CD8-positive, alpha-beta memory T cell (primary cell): ENCODE measurements at places on chromosomes 2 and 18. TPM values are rescaled to one million over a fixed set of nuclear protein-coding genes. Genes with fewer than 3 reads are reported as not detected.

DNA sequence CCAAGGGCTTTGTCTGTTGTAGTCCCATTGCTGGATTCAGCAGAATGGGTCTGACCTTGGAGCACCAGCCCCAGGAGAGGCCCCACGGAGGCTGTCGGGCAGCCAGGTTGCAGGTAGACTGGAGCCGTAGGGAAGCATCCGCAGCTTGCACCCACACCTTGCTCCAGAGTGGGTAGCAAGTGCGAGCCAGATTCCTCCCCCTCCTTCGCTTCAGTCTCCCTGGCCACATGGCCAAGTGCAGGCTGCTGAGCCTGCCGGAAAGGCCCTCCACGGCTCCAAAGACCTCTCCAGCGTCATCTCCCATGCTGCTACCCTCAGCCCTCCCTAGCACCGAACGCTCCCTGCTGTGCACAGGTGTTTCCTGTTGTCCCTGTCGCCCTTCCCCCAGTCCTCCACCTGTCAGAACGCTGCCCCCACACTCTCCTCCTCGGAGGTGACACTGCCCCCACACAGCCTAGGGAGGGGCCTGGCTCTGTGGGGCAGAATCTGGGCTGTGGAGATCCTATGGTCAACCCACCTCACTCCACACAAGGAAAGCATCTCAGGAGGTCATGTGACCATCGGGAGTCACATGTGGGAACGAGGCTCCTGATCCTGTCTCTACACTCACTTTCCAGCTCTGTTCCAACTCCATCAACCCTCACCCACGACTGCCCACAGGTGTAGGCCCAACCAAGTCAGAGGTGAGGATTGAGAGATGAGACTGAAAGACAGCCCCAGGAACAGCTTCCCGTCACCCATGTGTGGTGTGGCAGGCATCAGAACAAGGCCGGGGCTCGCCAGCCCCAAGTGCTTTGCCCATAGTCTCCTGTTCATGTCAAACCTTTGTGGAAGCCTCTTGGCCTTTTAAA lies 8.3 kb downstream of the KCNF1 start:
- no peak overlapping the region for H3K4me3 ChIP-seq
- no peaks in the 10 kb centered on the region for H3K4me1 ChIP-seq
- no peak for DNase-seq
- no peak overlapping the region for H3K27ac ChIP-seq
- no peaks in the 10 kb centered on the region for H3K36me3 ChIP-seq

- no peak for DNase-seq
- no peaks in the 10 kb centered on the region for H3K27me3 ChIP-seq
- H3K36me3 ChIP-seq = no peaks in the 10 kb centered on the region
- H3K4me1 ChIP-seq = no peaks in the 10 kb centered on the region
- H3K4me3 ChIP-seq = no peak overlapping the region
These were observed 308.6 kb downstream of the AKAIN1 start for GRCh38 chr18:4888251-4889040.

- H3K27ac ChIP-seq = peak overlapping the region; percentile 28
- no peaks in the 10 kb centered on the region for H3K36me3 ChIP-seq
- H3K4me3 ChIP-seq = peak overlapping the region; percentile 60
- DNase-seq = no peak
- peaks cover 66% of the 10 kb centered on the region for H3K4me1 ChIP-seq
These were observed 332 bp upstream of the PDCD1 start for GRCh38 chr2:241859017-241859435.

DNA sequence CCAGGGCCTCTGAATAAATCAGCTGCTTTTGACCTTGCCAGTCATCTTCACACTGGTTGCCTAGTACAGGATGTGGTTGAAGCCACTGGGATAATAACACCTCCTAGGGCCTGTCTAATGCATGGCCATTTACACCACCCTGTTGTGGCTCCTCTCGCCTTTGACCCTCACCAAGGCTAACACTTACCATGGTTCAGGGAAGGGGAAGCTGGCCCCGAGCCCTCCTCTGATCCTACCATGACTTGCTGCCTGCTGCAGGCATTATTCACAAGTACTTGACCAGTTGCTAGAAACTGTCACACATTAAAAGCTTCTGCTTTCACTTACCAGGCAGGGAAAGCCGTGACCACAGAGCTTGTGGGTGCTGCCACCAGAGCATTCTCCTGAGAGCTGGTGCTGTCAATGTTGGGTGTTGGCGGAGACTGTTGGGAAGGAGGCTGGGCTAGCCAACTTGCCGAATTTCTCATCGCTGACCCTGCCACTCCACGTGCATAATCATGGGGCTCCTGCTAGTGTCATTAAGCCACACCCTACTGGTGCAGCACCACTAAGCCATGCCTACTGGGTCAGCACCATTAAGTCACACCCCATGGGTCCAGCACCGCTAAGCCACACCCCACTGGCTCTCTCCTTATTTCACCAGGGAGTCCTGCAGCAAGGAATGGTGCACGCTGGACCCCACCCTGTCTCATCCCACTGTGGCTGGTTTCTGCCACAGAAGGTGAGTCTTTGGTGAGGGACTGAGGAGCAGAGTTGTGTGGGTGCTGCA lies 47.0 kb upstream of the TTC39C start:
- no peak overlapping the region for H3K4me3 ChIP-seq
- peaks cover 80% of the 10 kb centered on the region for H3K4me1 ChIP-seq
- H3K27ac ChIP-seq = no peak overlapping the region
- peak; percentile 18 for DNase-seq
- no peaks in the 10 kb centered on the region for H3K27me3 ChIP-seq
- H3K36me3 ChIP-seq = no peaks in the 10 kb centered on the region

DNA sequence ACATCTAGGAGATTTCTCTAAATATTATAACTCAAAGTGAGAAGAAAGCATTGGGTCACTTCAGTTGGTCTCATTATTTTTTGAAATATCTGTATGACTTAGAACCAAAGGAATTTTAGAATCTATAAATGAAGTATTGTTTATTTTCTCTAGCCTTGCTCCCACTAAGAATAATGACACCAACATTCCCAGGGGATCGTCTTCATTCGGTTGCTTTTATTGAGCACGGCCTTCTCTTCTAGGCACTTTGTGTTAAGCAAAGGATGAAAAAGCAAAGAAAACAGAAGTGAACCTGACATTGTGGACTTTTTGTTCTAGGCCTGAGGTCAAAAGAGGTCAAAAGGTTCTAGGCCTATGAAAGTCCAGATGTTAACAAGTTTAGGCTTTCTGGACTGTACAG lies 231.9 kb downstream of the GALR1 start:
- no peak overlapping the region for H3K4me3 ChIP-seq
- no peak overlapping the region for H3K27ac ChIP-seq
- H3K27me3 ChIP-seq = no peaks in the 10 kb centered on the region
- H3K36me3 ChIP-seq = no peaks in the 10 kb centered on the region
- H3K4me1 ChIP-seq = no peaks in the 10 kb centered on the region

DNA sequence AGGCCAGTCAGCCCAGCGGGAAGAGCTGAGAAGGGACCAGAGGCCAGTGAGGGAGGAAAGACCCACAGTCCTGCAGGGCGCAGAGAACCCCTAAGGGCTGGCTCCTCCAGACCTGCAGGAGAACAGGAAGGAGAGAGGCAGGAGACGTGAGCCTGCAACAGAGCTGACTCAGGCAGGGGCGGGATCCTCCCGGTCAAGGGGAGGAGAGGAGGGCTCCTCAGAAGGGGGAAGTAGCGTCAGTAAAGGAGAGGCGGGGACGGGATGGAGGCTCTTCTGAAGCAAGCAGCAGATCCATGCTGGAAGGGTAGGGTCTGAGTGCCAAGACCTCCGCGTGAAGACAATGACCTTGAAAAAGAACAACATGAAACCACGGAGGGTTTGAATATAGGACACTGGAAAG lies 50.8 kb downstream of the TRABD2A start:
- no peak overlapping the region for H3K27ac ChIP-seq
- H3K4me1 ChIP-seq = peaks cover 77% of the 10 kb centered on the region
- no peaks in the 10 kb centered on the region for H3K27me3 ChIP-seq
- H3K36me3 ChIP-seq = no peaks in the 10 kb centered on the region
- DNase-seq = no peak

DNA sequence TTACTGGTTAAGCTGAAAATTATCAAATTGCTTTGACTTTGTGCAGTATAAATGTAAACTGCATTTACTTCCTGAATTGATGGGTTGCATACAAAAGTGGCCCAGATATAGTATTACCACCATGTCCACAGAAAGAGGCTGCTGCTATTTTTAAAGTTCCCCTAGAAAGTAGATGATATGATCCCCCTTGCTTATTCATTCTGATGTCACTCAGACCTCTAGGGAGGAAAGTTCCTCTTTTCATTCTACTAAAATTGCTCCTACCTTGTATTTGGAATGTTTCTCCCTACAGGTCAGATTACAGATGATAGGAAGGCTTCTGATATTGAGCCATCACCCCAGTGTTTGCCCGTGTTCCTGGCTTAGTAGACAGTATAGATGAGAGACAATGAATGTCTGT lies 247.6 kb upstream of the TNP1 start:
- no peaks in the 10 kb centered on the region for H3K27me3 ChIP-seq
- no peaks in the 10 kb centered on the region for H3K36me3 ChIP-seq
- DNase-seq = no peak
- peak overlapping the region; percentile 25 for H3K27ac ChIP-seq

Gene RMC1
- total RNA-seq = 47.7 TPM

Gene EN1
- not detected for total RNA-seq

Gene TRPM8
- total RNA-seq = not detected

Gene NMUR1
- 0.15 TPM for total RNA-seq
